Stimulated activated CD8-positive, alpha-beta memory T cell treated with anti-CD3 and anti-CD28 coated beads, Interleukin-4, amount 100 ng/mL, for 1 hour (primary cell): ENCODE measurements at places on chromosomes 6 and 20.

DNA sequence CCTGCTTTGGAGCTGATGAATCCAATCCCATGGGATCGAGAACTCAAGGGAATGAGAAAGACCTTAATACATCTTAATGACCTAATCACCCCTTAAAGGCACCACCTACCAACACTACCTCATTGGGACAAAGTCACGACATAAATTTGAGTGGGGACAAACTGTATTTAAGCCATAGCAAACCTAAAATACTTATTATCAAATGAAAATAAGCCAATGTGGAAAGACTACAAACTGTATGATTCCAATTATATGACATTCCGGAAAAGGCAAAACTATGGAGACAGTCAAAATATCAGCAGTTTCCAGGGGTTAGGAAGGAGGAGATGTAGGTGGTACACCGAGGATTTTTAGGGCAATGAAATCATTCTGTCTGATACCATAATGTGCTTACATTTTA, 53.3 kb upstream of the NCOA3 start:
- no peak for DNase-seq

- no peak for DNase-seq
These were observed 4.9 kb upstream of the RPL10A start for GRCh38 chr6:35463292-35463691.

GRCh38 chr6:157585274-157586087, 204.5 kb downstream of the ZDHHC14 start:
- DNase-seq = no peak

DNA sequence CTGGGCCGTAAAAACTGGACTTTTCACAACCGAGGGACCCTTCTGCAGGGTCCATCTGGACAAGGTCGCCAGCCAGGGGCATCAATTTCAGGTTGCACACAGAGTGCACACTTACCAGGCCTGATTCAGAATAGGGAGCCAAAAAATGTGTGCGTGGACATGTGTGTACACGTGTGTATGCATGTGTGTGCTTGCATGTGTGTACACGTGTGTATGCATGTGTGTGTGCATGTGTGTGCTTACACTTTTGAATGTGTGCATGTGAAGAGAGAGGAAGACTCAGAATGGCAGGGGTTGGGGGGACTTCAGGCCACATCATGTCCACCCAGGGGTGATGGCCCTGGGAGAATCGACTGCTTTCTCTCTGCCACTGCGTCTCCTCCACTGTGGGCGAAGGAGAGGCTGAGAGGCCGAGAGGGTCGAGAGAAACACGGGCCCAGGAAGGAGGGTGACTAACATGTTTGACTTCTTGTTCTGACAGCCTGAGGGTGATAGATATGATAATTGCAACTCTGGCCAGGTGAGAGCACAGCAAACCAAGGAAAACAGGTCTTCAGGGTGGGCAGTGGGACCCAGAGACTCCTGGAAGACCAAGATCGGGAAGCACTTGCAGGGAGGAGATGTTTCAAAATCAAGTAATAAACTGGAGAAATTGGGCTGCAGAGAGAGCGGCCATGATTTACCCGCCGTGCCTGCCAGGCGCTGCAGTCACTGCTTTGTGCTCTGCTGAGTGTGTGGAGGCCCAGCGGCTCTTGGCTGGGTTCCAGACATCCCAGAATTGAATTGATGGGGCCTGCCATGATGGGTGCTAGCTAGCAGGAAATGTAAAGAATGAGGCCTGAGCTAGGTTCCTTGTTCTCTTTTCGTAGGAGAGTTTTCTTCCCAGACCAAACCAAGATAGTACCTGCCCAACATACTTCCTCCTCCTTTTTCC, 310.8 kb downstream of the QKI start:
- no peak for DNase-seq

DNA sequence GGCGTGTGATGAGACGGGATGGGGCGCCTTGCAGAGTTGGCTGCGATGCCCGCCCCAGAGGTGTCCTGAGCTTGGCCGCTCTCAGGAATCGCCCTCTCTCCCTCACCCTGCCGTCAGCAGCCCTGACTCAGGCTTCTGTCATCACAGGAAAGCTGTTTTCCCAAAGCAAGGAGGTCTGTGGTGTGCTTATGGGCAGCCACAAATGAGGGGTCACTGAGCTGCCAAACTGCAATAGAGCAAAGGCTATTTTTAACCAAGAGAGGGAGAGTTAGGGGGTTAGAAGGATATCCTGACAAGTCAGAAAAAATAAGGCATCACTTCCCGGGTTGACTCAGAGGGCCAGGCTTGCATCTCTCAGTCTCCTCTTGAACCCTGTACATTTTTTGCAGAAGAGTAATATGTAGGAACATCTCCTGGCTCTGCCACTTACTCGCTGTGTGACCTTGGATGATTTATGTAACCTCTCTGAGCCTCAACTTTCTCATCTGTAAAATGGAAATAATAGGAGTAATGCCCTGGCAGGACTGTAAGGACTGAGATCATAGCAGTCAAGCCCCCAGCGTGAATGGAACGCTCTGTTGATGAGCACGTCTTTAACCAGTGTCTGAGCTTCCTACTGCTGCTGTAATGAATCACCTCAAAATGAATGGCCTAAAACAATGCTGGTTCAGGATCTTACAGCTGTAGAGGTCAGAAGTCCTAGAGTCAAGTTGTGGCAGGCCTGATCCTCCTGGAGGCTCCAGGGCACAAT, 181.9 kb downstream of the NFATC2 start:
- no peak for DNase-seq

DNA sequence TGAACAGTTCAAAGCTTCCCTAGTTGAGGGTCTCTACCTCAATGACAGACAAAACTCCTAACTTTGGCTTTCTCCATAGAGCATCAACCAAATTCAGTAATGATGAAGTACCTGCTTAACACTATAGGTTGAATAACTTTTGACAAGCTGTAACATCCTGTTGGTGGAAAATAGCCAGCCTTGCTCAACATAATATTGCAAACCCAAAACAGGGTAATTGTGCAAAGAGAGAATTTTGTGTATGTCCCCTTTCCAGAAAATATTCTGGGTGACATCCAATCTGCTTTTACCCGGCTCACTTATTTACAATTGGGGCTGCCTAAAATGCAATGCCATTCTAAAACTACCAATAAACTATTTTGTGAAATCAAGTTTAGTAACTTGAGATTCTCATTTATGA, 72.8 kb downstream of the ATXN1 start:
- DNase-seq = no peak

DNA sequence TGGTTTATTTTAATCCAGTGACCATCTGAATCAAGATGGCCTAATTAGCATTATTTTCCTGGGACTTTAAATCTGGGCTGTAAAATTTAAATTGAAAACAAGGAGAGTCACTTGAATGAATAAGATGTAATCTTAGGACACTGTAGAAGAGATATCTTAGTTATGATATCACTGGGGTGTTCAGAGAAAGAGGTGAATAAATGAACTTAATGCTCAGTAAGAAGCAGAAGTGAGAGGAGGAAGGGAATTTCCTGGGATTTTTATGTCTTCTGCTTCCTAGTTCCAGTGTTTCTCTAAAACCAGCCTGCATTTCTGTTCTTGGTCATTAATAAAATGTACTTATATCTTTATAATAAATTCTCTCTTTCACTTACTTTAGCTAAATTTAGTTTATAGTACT, 136.8 kb upstream of the PTPRK start:
- no peak for DNase-seq

- DNase-seq = no peak
These were observed 111.0 kb downstream of the RIMS1 start for GRCh38 chr6:71997341-71997740.

- no peak for DNase-seq
These were observed 39.5 kb upstream of the KIF16B start for GRCh38 chr20:16612706-16613105.
